ENCODE measurements at places on chromosomes 6 and 20. TPM values are rescaled to one million over a fixed set of nuclear protein-coding genes. Genes with fewer than 3 reads are reported as not detected.

DNPH1 gene
- total RNA-seq, result 82.6 TPM

TSPO2 gene
- not detected for total RNA-seq

TEAD3 gene
- total RNA-seq, result 27.3 TPM

PCSK2 gene
- not detected for total RNA-seq

MTFR2 gene
- 7.0 TPM for total RNA-seq

ACTL10 gene
- total RNA-seq, result 5.4 TPM

HLA-DRB1 gene
- total RNA-seq, result 141 TPM

PRDM13 gene
- 1.3 TPM for total RNA-seq

DDO gene
- 1.6 TPM for total RNA-seq

SH3BGRL2 gene
- 44.3 TPM for total RNA-seq

OXT gene
- total RNA-seq, result not detected

GABRR1 gene
- not detected for total RNA-seq

PPARD gene
- total RNA-seq, result 26.2 TPM

ZNF334 gene
- total RNA-seq, result not detected

PTPRK gene
- 265 TPM for total RNA-seq

GPX5 gene
- total RNA-seq, result not detected

PTCHD4 gene
- total RNA-seq, result not detected

PLCB4 gene
- 12.9 TPM for total RNA-seq

CCM2L gene
- total RNA-seq, result not detected

AVP gene
- total RNA-seq, result not detected

NMBR gene
- not detected for total RNA-seq

ANKRD66 gene
- not detected for total RNA-seq

FKBP1C gene
- 0.35 TPM for total RNA-seq

ADAM33 gene
- total RNA-seq, result not detected

C20orf144 gene
- 0.45 TPM for total RNA-seq
